ENCODE measurements at places on chromosomes 7 and 10.

- DNase-seq: no peak
These were observed 296.5 kb upstream of the ZNF32 start for GRCh38 chr10:43945094-43945730.

GRCh38 chr7:48515171-48515570 is 343.9 kb downstream of the ABCA13 start:
- no peak for DNase-seq

DNA sequence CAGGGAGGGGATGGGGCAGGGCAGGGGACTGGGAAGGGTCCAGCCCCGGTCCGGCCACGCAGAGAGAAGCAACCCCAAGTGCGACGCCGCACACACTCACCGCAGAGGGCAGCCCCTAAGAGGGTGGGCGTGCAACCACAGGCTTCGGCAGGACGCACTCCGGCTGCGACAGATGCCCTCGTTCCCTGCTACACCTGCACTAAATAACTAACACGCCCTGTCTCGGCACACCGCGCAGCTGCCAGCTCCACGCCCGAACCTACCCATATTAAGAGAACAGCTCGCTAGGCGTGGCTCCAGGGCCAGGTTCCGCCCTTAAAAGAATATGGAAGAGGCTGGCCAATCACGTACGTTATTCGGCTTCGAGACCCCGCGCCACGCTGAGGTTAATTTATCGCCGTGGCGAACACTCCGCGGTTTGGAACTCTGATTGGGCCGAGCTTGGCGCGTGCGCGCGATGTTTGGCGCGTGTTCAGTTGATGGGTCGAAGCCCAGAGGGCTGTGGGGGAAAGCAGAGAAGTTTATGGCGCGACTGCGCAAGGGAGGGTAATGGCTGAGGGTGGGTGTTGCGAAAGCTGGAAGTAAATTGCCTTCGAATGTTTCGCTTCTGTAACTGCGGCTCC is 91.1 kb downstream of the OR13A1 start:
- DNase-seq: no peak

- DNase-seq: no peak
These were observed 194.2 kb downstream of the GPAM start for GRCh38 chr10:111989136-111989911.

- no peak for DNase-seq
These were observed 112.9 kb upstream of the JAZF1 start for GRCh38 chr7:28293527-28293835.

GRCh38 chr7:15317215-15317614 is 244.6 kb downstream of the AGMO start:
- no peak for DNase-seq

- DNase-seq: no peak
These were observed 265.9 kb downstream of the SNX13 start for GRCh38 chr7:17674166-17674942.

DNA sequence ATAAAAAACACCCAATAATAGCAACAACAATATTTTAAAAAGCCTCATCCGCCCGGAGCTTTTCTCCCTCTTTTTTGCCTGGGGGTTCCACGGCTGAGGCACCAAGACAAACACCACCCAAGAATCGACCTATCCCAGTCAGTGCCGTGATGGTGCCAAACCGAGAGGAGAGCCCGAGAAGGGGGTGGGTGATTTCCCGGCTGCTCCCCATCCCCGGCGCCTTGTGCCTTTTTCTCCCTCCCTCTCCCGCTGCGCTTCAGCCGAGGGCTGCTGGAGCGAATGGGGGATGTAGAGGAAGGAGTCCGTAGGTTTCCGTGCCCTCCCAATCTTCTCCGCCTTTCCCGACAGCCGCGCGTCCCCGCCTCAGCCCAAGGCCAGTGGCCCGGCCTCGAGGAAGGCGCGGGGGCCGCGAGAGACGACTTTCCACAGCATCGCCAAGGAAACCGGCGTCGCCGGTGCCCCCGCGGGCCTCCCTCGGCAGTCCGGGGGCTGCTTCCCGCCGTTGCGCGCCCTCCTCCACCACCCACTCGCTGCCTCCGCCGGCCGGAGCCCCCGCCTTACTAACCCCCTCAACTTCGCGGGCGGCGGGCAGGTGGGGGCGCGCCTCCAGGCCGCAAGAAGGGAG is 1.3 kb downstream of the EGR2 start:
- peak; percentile 56 for DNase-seq

- DNase-seq: no peak
These were observed 38.9 kb downstream of the ADAP1 start for GRCh38 chr7:915291-916218.

DNA sequence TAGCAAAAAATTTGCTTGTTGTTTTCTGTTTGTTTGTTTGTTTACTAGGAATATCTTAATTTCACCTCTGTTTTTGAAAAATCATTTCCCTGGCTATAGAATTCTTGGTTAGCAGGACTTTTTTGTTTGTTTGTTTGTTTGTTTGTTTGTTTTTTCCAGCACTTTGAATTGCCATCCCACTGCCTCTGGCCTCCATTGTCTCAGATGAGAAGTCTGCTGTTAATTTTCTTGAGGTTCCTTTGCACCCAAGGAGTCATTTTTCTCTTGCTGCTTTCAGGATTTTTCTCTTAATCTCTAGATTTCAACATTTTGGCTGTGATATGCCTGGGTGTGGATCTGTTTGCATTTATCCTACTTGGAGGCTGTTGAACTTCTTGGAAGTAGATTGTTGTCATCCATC is 105.7 kb downstream of the FOXL3 start:
- DNase-seq: no peak

DNA sequence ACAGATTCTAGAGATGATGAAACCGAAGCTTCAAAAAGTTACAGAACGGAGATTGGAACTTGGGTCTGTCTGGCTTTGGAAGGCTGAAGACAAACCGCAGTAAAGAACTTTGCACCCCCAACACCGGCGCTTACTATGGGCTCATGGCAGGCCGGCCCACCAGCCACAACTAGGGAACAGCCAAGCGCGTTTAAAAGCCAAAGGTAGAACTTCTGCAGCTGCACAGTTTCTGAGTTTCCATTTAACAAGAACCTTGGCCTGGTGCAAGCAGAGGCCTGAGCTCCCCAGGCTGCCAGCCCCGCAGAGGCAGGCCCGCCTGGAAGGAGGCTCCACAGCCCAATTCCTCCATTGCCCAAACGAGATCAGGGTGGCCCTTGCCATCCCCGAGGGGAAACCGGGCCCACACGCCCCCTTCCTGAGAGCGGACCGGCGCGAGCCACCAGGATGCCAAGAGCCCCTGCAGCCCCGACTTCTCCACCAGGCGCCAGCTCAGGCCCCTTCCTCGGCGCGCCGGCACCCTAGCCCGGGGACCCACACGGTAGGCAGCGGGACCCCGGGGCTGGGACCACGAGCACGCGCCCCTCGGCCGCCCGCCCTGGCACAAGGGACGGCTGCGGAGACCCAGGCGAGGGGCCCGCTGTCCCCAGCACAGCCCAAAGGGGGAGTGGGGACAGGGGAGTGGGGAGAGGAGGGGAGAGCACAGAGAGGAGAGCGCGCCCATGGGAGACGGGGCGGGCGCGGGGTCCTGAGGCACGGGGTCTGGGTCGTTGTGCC is 566 bp downstream of the MAD1L1 start:
- peak; percentile 51 for DNase-seq

GRCh38 chr10:98414932-98415730 is at the start of gene PYROXD2:
Gene PYROXD2 (minus strand): TSS chr10:98415182. CDS start chr10:98415135, 47 bp downstream.
- peak; percentile 49 for DNase-seq

DNA sequence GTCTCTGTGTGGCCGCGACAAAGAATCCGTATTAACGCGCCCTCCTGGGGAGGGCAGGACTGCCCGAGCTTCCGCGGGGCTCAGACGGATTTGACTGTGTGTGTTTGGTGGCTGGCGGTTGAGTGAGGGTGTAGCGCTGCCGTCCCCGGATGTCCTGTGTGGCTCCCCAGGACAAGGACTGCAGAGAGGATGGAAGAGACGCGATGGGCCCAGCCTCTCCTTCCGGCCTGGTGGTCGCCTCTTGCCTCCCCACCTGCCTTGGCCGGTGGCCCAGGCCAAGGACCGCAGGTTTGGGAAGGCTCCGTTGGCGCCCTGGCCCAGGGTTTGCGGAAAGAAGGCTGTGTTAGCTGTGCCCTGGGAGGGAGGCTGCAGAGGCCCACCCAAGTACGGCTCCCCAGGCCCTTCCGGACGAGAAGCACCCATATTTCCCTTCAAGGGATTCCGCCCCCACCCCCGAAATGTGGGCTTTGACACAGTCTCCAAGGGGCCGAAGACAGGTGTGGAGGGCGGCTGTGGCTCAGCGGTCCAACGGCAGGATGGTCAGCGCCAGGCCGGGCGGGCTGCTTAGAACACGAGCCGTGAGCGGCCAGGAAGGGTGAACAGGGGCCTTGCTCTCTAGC is 2.3 kb downstream of the UNCX start:
- no peak for DNase-seq

DNA sequence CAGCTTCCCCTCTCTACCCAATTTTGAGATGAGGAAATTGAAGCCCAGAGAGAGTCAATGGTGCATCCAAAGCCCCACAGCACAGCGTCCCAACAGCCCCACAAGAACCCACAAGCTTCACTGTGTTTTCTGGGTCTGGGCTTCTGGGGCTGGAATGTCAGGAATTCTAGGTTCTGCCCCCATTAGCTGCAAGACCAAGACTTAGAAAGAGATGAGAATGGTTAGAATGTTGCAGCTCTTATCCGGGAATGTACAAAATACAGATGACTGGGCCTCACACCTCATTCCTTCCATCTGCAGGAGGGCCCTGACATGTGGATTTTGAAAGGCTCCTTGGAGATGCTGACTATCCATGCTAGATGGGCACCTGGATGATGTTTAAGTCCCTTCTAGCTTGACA is 6.0 kb upstream of the SGPL1 start:
- no peak for DNase-seq

GRCh38 chr7:103343758-103344452 is 662 bp downstream of the DNAJC2 start:
- peak; percentile 62 for DNase-seq

DNA sequence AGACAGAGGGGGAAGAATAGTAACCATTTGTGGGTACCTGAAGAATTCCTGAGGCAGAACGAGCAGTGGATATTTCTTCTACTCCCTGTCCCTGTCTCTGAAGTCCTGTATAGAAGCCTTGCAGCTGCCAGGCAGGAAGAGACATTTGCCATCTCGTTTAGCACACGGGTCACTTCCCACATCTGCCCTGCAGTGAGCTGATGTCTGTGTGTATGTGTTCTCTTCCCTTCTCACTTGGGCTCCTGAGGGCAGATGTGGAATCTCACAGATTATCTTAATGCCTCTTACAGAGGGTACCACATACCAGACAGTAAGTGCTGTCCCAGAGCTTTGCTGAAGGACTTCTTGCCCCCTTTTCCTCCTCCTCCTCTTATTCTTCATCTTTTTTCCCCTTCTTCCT is 14.1 kb upstream of the TRPV6 start:
- no peak for DNase-seq

- no peak for DNase-seq
These were observed 184.5 kb downstream of the ADK start for GRCh38 chr10:74335501-74335900.

GRCh38 chr7:116591202-116592040 is 66.6 kb downstream of the CAV1 start:
- no peak for DNase-seq

- no peak for DNase-seq
These were observed 62.8 kb downstream of the TACC2 start for GRCh38 chr10:122051609-122052385.

DNA sequence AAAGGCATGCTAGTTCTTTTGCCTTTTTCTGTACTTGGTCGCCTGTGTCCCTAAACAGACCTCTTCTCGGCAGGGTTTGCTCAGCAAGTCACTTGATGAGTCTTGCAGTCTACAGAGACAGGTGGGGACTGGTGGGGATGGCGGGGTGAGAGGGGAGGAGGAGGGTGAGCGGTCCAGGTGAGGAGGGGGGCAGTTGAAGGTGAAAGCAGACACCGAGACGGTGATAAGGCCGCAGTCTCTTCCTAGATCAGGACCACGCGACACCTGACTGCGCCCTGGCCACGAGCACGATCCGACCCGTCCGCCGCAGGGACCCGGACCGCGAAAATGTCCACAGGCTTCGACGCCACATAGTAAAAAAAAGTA is 566 bp downstream of the ASNS start:
- DNase-seq: no peak
